ENCODE measurements at places on chromosomes 6 and 20.

DNA sequence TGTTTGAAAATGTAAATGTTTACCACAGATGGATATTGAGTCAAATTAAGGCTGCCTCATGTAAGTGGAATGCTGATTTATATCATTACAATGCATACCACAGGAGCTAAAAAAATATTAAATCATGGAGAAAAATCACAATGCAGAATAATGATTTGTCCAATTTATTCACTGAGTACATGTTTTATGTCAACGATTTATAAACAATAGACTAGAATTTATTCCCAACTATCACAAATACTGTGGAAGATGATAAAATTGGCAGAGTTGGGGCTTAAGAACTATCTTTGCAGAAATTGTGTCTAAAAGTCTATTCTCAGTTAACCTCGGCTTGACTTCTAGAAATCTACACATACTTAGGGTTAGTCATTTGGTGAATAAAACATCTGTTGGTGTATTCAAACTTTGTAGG lies 472.1 kb upstream of the MARCKS start:
- DNase-seq: no peak

DNA sequence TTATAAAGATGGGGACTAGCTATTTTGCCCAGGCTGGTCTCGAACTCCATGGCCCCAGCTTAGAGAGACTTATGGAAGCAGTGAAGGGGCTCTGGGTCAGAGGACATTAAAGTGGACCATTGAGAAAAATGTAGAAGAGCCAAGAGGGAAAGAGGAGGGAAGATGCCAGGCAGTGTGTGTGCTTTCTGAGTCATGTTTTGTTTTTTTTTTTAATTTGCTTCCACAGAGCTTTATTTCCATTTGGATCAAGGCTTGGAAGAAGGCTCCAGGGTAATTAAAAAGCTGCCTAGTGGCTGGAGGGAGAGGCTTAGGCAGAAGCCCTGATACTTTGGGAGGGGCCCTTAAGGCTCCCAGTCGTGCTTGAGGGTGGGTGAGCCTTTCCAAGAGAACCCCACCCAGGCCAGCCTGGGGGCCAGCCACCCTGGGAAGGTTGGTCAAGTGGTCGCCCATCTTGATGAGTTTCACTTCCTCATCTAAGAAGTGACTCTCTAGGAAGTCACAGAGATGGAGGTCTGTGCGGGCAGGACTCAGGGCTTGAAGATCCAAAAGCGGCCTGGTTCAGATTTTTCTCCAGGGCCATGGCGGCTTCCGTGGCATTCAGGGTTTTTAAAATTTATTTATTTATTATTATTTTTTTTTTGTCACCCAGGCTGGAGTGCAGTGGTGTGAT lies 3.0 kb upstream of the ZNF335 start:
- DNase-seq: no peak

- DNase-seq: no peak
Observed at GRCh38 chr20:24681634-24682495, 212.4 kb downstream of the SYNDIG1 start.

GRCh38 chr6:78525976-78526375 lies 341.4 kb upstream of the IRAK1BP1 start:
- DNase-seq: no peak

- DNase-seq: no peak
Observed at GRCh38 chr6:150142097-150142669, 661 bp upstream of the PPP1R14C start.

- no peak for DNase-seq
Observed at GRCh38 chr6:133704371-133704770, 184.5 kb upstream of the TCF21 start.

DNA sequence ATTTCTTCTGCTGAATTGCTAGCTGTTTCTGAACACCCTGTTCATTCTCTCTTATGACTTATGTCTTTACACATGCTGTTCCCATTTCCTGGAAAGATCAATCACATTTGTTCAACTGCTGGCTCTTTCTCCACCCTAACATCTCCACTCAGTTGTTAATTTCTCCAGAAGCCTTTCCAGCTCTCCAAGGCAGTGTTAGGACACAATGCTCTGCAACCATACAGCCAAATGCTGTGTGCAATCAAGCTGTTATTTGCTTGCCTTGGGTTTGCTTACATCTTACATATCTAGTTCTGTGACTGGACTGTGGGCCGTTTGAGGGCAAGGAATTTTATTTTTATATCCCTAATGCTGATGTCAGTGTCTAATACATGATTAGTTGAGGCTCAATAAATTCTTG lies 24.2 kb upstream of the CITED2 start:
- no peak for DNase-seq

DNA sequence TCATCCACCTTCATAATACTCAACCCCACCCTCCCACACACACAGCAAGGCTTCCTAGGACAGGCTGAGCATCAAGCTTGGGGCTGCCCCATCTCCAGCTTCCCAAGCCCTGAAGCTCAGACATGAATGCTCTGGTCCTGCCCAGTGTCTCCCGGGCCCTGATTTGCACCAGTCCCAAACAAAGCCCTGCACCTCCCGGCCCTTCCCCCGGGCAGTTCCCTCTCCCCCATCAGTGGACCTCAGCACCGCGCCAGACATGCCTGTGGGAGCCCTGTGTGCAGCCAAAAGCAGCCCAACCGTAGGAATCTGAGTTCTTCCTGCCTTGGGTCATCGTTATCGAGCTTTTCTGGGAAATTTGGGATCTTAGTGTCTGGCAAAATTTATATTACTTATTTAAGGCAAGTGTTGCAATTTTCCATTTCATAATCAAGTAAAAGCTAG lies 63.5 kb downstream of the THBS2 start:
- no peak for DNase-seq

- DNase-seq: no peak
Observed at GRCh38 chr6:107620732-107621131, 130.8 kb downstream of the SOBP start.

DNA sequence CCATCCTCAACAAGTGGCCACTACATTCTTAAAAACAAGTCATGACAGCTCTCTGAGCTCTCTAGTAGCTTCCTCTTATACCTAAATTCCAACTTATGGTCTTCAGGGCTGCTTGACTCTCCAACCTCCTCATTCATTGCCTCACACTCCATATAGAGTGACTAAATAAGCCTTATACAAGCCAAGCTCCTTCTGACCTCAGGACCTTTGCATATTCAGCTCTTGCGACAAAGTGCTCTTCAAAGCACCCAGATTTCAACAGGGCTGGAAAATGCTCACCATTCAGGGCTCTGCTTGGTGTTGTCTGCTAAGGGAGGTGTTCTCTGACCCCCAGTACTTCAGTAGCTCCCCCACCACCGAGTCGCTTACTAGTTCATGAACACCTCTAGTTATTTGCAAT lies 3.7 kb downstream of the TREML2 start:
- no peak for DNase-seq

DNA sequence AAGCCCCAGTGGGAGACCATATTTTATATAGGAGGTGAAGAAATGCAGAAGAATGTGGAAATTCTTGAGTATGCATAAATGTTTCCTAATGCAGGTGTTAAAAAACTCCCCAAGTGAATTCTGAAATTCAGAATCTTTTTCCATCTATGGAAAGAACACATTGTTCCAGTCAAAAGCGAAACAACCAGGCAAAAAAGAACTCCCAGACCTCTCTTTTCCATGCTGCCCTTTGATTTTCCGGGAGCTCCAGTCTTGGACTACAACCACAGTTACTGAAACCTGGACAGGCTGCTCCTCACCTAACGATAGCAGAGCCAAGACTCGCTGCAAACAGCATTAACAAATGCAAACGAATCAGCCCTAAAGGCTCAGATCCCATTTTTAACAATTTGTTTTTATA lies 108.7 kb upstream of the CNKSR3 start:
- DNase-seq: no peak

GRCh38 chr20:34350095-34350494 lies 13.0 kb upstream of the ITCH start:
- DNase-seq: no peak

GRCh38 chr20:33005132-33005566 lies 916 bp upstream of the SUN5 start:
- no peak for DNase-seq

DNA sequence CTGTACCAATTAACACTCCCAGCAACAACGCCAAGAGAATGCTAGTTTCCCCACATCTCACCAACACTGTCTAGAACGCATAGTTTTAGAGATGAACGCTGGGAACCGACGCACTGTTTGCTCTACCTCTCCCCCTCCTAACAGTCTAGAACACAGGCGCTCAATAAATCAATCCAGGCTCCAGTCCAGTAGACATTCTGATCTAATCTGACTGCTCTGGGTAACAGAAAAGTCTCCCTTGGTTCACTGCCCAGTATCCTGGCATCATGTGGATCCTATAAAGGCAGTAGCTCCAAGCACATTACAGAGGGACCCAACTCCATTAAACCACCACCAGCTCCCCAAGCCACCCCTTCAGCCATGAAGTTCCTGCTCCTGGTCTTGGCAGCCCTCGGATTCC lies at the start of gene DEFB132:
TSS of gene DEFB132 (plus strand) at position 306 of the 400 bp plus-strand sequence. CDS start at position 361, 55 bp downstream.
- no peak for DNase-seq

- DNase-seq: no peak
Observed at GRCh38 chr6:22306741-22307466, 10.1 kb upstream of the PRL start.

DNA sequence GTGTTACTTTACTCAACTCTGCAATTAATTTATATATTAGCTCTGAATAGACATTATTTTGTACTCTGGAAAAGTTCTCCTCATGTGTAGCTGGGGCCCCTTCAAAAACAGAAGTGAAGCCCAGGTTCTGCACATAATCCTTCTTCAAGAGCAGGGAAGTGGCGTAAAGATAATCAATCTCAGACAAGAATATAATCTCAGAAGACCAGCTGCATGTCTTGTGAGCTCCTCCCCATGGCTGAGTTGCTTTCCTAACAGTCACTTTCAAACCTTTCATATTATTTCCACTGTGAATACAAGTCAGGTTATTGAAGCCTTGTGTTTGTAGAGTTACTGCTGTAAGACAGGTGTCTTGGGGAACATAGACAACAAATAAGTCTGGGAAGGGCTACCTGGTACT lies 691.9 kb downstream of the RFPL4B start:
- DNase-seq: no peak

- no peak for DNase-seq
Observed at GRCh38 chr20:4956200-4956810, 45.0 kb downstream of the SLC23A2 start.

- DNase-seq: no peak
Observed at GRCh38 chr6:31969712-31970603, 2.0 kb downstream of the DXO start.

- DNase-seq: no peak
Observed at GRCh38 chr6:6564154-6564553, 24.4 kb upstream of the LY86 start.

DNA sequence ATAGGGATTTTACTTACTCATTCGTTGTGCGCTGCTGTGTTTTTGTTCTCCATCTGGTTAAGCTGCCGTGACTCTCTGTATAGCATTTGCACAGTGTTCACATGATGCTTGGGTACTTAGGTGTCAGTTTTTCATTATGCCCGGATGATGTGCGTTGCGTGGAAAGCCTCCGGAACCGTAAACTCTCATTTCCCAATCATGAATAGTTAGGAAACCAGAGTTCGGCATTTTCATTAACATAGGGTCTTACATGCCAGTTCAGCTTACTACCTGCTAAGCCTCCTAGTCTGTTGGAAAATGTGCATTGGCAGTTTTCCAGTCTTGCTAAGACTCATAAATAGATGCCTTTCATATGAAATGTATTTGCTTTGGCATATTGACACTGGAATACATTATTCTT lies 483.4 kb upstream of the FLRT3 start:
- no peak for DNase-seq

DNA sequence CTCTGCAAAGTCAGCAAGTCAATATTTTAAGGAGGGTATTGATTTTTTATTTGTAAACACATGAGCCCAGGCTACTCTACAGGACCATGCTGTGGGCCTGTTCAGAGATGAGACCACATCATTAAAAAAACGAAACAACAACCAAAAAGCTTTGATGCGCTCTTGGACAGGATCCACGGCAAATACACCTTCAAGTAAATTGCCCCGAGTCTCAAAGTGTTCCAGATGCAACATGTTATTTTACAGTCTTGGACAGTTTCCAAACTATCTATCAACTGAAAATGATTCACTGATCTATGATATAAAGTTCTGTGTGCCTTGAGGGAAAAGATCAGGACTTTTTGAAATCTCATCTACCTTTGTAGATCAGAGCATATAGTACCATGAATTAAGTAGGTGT lies 25.8 kb upstream of the CARMIL1 start:
- DNase-seq: no peak

DNA sequence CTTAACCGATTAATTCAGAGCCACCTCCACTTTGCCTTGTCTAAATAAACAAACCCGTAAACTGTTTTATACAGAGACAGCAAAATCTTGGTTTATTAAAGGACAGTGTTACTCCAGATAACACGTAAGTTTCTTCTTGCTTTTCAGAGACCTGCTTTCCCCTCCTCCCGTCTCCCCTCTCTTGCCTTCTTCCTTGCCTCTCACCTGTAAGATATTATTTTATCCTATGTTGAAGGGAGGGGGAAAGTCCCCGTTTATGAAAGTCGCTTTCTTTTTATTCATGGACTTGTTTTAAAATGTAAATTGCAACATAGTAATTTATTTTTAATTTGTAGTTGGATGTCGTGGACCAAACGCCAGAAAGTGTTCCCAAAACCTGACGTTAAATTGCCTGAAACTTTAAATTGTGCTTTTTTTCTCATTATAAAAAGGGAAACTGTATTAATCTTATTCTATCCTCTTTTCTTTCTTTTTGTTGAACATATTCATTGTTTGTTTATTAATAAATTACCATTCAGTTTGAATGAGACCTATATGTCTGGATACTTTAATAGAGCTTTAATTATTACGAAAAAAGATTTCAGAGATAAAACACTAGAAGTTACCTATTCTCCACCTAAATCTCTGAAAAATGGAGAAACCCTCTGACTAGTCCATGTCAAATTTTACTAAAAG lies 2.7 kb downstream of the FOXC1 start:
- peak; percentile 18 for DNase-seq

Data from CD8-positive, alpha-beta T cell (primary cell).